ENCODE measurements at places on chromosomes 1 and 21.

GRCh38 chr1:37741130-37741529 is 23.8 kb downstream of the EPHA10 start:
- no peak for DNase-seq

- DNase-seq, result no peak
These were observed at the start of gene MAP3K7CL for GRCh38 chr21:29130270-29130969. Gene MAP3K7CL (plus strand): TSS chr21:29130644. CDS start chr21:29133345, 2,701 bp downstream.

- no peak for DNase-seq
These were observed 416.1 kb downstream of the MRPL39 start for GRCh38 chr21:25191141-25191540.

DNA sequence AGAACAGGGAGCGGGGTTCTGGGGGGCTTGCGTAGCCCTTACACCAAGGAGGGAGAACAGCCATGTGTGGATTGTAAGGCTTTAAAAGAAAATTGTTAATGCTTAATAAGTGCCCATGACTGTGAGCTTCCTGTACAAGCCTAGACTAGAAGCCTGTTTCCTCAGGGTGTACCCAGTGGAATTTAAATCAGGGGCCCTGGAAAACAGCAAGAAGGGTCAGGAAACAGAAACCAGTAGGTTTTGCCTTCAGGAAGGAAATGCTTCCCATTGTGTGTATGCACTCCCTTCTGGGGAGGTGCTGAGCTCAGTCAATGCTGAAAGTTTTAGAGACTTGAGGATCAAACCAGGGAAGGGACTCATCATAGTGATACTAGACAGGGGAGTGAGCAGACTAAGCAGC is 12.7 kb downstream of the UTP11 start:
- no peak for DNase-seq

GRCh38 chr1:65946376-65946775 is 153.7 kb downstream of the PDE4B start:
- no peak for DNase-seq

DNA sequence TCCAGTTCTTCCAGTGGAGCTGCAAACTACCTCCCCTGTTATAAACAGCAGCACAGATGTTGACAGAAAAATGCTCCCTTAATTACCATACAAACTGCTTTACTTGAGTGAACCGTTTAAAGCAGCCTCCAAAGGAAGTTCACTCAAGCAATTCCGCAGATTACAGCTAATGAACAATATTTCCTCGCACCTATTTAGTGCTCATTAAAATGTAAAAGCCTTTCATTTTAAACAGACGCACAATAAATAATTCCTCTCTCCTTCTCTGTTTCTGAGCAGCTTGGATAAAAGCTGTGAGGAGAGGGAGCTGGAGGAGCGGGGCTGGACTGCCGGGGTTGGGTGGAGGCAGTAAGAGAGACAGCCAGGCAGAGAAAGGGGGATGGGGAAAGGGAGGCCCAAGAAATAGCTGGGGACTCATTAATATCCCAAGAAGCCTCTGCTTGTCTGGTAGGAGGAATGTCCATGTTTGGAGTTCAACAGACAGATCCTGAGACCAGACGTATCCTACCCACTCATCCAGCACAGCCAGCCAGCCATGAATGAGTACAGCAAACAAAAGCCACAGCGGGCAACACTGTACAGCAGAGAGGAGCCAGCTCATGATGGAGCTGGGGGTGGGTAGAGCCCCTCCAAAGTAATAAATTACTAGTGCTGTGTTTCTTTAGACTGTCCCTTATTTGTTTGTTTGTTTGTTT is 227.7 kb downstream of the GPATCH2 start:
- DNase-seq, result no peak

- DNase-seq, result no peak
These were observed 86.4 kb downstream of the PLXNA2 start for GRCh38 chr1:208157769-208158168.

DNA sequence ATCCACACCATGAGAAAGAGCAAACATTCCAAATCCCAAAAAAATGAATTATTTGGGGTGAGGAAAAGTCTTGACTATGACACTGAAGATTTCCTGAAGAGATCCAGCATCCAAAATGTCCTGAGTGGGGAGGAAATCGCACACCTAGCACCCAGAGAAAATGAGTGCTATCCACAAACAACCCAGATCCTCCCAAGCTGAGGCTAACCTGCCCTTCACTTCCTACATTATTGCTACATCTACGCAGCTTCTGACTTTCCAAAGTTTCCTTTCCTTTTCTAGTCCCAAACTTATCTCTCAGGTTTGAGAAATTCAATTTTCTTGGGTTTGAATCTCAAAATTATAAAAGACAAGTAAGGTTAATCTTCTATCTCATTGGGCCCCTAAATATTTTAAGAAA is 906 bp upstream of the RGS13 start:
- DNase-seq, result no peak

DNA sequence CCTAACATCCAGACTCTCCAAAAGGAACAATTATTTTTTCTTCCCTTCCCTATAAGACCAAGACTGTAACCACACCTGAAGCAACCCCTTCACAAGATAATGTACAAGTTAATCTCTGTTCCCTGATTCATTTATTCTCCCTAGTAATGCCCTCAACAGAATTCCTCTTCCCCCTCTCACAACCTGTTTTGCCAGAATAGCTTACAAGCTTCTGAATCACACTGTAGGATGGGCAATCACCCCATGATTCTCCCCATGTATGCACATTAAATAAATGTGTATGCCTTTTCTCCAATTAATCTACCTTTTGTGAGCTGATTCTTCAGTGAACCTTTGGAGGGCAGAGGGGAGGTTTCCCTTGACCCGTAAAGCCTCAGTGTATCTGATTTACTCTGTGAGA is 20.9 kb upstream of the RNF11 start:
- no peak for DNase-seq
